ENCODE measurements at places on chromosomes 11 and 22.

- no peak for DNase-seq
Observed at GRCh38 chr22:29334696-29335344, 19.3 kb upstream of the RASL10A start.

- no peak for DNase-seq
Observed at GRCh38 chr22:46551321-46551720, 13.9 kb upstream of the CELSR1 start.

DNA sequence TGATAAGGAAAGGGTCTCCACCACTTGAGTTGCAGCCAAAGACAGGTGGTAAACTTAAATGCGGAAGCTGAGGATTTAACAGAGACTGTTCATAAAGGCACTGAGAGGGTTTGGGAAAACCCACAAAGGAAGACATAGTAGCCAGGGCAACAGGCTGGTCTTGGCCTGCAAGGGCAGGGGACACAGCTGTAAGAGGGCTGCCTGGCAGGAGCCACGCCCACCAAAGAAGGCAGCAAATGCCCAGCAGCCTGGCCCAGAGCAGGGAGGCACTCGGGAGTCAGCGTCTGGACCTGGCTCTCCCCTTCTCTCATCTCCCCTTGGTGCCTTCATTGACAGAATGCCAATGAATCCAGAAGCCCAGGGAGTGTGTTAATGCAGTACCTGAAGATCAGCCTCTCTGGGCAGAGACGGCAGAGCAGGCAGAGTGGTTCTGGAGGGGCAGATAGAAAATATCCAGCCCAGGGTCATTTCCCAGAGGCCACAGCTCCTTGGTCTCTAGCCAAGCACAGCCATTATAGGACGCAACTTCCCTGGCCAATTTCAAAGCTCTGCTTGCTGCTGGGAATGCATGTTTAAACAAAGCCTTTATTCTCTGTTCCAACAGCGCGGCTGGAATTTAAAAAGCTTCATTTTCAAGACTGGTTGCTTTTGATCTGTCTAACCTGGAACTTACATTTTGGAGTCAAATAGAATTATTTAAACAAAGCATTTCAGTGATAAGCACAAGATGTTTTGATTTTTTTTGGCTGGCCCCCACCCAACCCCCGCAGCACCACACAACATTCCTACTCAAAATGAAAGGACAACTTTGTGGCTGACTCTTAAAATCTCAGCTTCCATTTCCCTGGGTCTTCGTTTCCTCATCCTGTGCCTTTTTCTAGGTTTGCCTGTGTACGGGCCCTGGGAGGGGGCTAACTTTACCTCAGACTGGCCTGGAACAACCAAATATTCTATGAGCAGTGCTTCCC, 125.6 kb upstream of the LMO1 start:
- DNase-seq = no peak

DNA sequence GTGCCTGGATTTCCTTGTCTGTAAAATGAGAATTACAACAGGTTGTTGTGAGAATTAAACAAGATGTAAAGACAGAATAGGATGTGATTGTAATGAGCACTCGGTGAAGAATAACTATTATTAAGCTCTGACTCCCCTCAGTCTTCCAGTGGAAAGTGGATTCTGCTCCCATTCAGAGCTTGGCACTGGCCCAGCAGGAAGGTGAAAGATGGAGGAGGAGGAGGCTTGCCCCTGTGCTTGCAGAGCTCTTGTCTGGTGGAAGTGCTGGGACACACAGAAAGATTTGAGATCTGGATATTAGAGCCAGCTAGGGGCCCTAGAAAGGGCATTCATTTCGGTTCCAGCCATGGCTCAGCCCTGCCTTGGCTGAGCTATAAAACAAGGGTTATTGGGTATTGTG, 28.2 kb downstream of the PHLDB1 start:
- no peak for DNase-seq

- no peak for DNase-seq
Observed at GRCh38 chr11:85472953-85473352, 154.2 kb downstream of the DLG2 start.

- DNase-seq = no peak
Observed at GRCh38 chr11:69280451-69280850, 13.5 kb upstream of the MYEOV start.

Measured in CD4-positive, alpha-beta T cell treated with Interleukin-6 at 100 ng/mL for 8 hours (primary cell).